ENCODE measurements at places on chromosomes 16 and 17.

DNA sequence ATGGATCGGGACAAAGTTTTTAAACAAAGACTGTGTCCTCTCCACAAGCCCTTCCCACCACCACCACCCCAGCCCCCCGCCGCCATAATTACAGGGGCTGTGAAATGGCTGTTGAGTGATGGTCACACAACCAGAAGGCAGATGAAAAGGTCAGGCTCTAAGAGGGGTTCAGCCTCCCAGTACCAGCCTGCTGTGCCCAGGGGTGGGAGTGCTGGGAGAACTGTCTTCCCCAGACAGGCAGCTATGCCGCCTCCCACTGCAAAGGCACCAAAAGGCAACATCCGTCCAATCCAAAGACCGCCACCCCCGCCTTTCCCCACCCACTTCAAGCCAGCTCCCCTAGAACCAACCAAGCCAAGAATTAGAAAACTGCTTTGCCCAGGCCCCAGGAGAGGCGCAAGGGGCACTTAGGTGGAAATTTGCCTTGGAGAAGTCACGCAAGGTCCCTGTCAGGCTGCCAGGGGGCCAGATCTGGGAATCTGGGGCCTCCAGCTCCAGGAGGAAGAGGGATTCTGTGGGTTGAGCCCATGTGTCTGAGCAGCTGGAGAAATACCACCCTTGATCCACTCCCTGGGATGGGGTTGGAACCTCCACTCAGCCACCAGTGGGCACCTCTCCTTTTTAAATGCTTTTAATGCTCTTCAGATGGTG, 14.4 kb downstream of the CARHSP1 start:
- no peak for DNase-seq

GRCh38 chr17:55743103-55743679, 7.7 kb upstream of the PCTP start:
- no peak for DNase-seq

GRCh38 chr17:42918902-42919521, 18.4 kb downstream of the G6PC1 start:
- DNase-seq: no peak

DNA sequence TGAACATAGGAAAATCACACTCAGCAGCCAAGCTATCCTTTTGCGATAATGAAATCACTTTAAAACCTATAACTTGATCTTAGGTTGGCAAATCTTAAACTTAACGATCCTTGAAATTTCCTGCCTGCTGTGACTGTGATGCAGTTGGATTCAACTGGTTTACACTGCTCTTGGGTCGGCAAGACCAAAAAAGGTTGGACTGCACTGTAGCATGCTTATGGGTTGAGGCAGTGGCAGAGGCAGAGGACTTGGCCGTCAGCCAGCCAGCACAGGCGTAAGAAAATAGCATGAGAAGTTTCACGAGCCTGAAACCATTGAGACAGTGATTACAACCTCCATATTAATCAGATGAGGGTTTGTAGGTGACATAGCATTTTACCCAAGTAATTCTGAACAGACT, 21.4 kb downstream of the WSB1 start:
- no peak for DNase-seq

DNA sequence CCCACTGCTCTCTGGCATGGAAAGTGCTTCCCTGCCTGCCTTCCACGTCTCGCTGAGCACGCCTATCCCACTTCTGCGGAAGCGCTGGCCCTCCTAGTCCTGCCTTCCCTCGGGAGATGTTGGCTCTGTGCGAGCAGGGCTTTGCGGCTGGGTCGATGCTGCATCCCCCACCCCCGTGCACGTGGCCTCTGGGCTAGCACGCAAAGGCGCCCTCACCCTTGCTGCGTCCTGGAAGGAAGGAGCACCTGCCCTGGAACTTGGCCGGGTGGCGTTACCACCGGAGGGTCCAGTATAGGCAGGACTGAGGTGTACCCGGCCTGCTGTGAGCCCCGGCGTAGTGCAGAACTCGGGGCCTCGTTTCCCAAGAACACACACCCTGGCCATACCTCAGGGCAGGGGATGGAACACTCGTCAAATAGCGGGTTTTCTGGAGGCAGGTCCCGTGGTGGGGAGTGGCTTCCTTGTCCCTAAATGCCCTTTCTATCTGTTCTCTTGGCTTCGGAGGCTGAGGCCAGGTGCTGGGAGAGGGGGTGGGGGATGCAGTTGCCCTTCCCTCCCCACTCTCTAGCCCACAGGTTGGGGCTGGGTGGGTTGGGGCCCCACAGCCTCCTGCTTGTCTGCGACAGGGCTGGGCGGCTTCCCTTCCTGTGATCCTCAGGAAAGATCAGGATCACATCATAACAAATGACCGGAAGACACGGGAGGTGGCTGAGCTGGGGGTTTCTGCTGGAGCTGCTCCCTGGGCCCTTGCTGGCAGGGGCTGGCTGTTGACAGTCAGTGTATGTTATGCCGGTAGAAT, 17.4 kb downstream of the BAIAP2 start:
- no peak for DNase-seq

DNA sequence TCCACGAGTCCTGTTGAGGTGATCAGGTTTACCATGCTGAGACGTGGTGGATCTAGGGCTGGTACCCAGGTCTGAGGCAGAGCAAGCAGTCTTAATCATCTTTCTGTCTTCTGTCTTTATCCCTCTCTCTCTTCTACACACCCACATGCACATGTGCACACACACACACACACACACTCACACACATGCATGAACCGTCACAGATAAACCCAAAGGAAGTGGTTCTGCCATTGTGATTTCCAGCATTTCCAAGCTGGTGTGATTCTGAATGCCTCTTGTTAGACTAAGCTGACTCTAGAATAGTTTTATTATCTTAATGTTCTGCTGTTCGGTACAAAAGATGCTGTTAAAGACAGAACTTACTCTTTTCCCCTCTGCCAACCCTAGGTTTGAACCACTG, 411.8 kb upstream of the SALL1 start:
- no peak for DNase-seq

All from hippocampal formation (tissue), 2 donors.